ENCODE measurements at places on chromosomes 2 and 18.

- DNase-seq = no peak
These were observed 215.9 kb upstream of the FBXO11 start for GRCh38 chr2:48122166-48122565.

GRCh38 chr2:225083276-225083675 is 41.0 kb upstream of the DOCK10 start:
- DNase-seq = no peak

- no peak for DNase-seq
These were observed 38.9 kb upstream of the TRIM43 start for GRCh38 chr2:95552911-95553310.

DNA sequence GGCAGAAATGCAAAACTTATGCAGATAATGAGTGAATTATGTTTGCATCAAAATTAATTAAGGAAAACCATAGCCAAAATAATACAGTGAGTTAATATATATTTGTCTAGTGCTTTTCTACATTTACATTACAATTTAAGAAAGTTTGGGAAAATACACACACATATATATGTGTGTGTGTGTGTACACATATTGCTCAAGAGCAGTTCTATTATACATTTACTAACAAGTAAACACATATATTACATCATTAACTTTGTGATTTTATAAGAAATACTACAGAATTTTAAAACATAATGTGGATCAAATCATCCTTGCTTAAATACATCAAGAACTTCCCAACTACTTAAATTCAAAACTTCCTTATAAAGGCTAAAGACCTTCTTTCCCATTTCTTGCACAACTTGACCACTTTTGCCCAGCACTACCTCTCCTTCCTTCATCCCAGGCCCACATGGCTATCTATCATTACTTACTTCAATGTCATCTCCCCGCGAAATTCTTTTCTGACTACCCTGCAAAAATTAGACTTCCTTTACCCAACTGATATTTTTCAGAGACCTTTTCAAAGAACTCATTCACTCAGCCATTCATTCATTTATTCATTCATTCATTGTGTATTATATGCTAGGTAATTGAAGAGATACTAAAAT is 68.4 kb downstream of the COL5A2 start:
- no peak for DNase-seq

GRCh38 chr2:121080013-121080772 is 204.8 kb downstream of the TFCP2L1 start:
- DNase-seq = no peak

DNA sequence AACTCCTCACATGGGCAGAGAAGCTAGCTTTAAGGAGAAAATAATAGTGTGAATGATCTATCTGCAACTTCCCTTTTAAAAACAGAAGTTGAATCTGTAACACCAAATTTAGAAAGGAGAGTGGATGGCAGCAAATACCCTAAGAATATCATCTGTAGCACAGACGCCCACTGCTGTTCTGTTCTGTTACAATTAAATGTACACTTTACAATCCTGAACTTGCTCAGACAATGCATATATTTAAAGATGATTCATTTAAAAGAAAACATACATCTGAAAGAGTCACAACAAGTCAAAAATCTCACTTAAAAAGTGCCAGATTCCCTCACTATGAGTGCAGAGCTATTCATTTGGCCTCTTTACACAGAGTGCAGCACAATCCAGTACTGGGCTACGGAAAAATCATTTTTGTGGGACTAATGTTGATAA is 8.0 kb upstream of the SERTAD2 start:
- DNase-seq = no peak

GRCh38 chr18:77108821-77109647 is 23.5 kb downstream of the MBP start:
- no peak for DNase-seq

- DNase-seq = no peak
These were observed 64.2 kb downstream of the FARSB start for GRCh38 chr2:222591661-222592060.

DNA sequence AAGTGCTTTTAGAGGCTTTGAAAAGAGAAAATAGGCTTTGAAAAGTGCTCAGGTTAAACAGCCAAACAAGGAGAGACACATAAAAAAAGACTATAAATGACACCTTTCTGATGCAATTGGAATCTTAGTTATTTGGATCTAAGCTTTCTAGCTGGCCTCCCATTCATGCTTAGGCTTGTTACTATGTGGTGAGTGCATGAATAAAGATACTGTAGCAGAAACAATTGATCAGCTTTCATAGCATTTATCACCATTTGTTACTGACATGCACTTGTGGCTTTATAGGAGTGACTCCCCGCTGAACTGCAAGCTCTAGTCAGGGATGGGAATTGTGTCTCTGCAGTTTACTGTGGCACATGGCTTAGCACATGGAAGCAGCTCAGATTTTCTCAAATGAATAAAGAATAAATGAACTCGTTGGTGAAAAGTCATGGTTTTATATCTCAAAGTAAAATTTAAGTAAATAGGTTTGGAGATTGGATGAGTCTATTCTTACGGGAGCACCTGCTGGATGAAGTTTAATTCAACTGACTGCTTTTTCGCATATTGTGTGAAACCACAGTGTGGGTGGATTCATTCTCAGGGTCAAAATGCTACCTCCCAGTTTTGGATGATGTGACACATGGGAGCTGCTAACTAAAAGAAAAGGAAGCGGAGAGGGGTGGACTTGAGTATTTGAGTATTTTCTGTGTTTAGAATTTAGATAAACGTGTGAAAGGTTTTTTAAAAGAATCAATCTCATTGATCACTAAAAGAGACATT is 91.1 kb upstream of the NOL4 start:
- DNase-seq = no peak

- DNase-seq = no peak
These were observed 364.0 kb downstream of the LPIN1 start for GRCh38 chr2:12110481-12110880.

- DNase-seq = no peak
These were observed 60.4 kb upstream of the GAREM1 start for GRCh38 chr18:32530947-32531651.

GRCh38 chr18:40019797-40020392 is 1935.1 kb upstream of the PIK3C3 start:
- no peak for DNase-seq

GRCh38 chr2:121128741-121129659 is 156.0 kb downstream of the TFCP2L1 start:
- no peak for DNase-seq

GRCh38 chr2:55965276-55965675 is 41.7 kb upstream of the EFEMP1 start:
- DNase-seq = no peak

GRCh38 chr2:65231892-65232477 is 4.4 kb downstream of the ACTR2 start:
- no peak for DNase-seq

DNA sequence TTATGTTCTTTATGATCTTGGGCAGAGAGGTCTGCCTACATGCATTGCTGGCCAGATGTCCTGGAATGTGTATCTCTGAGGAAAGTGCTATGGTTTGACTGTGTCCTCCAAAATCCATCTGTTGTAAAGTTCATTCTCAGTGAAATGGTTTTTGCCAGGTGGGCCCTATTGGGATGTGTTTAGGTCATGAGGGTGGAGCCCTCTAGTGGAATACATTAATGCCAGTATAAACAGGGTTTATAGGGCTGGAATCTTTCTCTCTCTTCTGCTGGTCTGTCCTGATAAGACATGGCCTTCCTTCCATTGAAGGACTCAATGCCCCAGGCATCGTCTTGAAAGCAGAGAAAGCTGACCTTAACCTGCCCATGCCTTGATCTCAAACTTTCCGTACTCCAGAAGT is 258.5 kb downstream of the RPIA start:
- no peak for DNase-seq

- no peak for DNase-seq
These were observed 22.3 kb upstream of the DUSP2 start for GRCh38 chr2:96167407-96168013.

- no peak for DNase-seq
These were observed 127.1 kb downstream of the RBMS1 start for GRCh38 chr2:160366474-160366873.

- DNase-seq = no peak
These were observed 216.1 kb downstream of the ZNF804A start for GRCh38 chr2:184814421-184814820.

DNA sequence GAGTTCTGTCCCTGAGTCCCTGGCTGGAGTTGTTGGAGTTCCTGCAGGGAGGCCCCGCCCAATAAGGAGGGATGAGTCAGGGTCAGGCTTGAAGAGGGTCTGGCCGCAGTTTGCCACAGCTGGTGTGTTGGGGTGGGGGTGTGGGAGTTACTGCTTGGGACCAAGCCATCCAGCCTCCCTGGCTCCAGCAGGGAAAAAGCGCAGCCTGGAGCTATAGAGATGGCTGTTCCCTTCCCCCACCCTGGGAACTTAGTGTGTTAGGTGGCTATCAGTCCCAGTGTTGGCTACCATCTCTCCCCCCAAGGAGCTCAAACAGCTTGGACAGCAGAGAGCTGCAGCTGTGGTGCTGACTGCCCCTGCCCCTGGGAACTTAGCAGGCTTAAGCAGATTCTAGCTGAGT is 13.2 kb upstream of the TANK start:
- DNase-seq = no peak

DNA sequence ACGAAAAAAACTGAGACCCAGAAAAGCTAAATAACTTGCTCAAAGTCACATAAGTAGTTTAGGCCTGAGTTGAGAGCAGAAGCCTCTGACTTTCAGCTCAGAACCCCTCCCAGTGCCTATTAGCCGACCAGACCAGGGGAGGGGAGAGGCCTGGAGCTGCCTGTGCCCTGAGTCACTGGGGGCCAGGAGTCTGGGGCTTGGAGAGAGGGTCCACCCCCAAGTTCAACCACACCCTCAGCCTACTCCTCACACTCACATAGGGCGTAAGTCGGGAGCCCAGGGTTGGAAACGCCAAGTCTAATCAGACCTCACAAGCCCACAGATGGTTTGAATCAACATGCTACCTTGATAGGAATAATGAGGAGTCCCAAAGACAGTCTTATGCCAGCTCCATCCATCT is 12.6 kb upstream of the PKDCC start:
- no peak for DNase-seq

GRCh38 chr2:26945991-26946750 is 24.3 kb upstream of the MAPRE3 start:
- DNase-seq = no peak

DNA sequence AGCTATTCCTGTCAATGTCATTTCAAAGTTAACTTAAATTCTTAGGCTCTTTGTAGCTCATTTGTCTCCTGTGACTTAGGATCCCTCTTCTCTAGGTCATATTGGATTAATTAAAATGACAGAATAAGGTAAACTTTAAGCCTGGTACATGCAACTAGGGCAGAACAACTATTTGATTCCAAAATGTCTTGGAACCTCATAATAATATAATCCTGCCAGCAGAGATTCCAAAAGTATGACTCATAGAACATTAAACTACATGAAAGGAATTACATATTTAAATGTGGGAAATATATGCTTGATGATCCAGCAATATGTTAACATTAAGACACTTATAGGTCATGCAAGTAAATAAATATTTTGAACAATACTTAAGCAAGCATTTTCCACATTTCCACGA is 63.3 kb downstream of the COL3A1 start:
- no peak for DNase-seq

DNA sequence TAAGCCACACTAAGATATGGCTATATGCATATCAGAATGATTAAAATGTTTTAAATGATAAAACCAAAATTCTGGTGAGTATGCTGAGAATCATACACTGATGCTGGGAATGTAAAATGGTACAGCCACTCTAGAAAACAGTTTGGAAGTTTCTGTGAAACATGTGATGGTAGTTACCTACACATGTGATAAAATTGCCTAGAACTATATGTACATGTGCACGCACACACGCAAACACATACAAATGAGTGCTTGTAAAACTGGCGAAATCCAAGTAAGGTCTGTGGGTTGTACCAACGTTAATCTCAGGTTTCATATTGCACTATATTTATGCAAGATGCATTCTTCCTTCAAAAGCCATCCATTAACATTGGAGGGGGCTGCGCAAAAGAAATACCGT is 195.0 kb upstream of the RAB6C start:
- DNase-seq = no peak

- no peak for DNase-seq
These were observed 173.7 kb upstream of the ATP5MC3 start for GRCh38 chr2:175355246-175355645.

DNA sequence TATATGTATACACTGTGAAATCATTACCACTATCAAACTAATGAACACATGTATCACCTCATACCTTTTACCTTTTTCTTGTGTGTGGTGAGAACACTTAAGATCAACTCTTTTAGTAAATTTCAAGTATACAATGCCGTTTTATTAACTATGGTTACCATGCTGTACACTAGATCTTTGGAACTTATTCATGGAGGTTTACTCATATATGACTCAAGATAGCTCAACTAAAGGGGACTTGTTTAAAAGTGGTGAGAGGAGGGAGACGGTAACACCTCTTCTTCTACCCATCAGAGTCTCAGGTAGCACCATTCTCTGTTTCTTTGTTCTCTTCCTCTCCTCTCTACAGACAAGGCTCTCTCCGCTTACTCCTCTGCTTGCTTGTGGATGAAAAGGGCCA is 36.1 kb upstream of the TMEM178A start:
- DNase-seq = no peak

DNA sequence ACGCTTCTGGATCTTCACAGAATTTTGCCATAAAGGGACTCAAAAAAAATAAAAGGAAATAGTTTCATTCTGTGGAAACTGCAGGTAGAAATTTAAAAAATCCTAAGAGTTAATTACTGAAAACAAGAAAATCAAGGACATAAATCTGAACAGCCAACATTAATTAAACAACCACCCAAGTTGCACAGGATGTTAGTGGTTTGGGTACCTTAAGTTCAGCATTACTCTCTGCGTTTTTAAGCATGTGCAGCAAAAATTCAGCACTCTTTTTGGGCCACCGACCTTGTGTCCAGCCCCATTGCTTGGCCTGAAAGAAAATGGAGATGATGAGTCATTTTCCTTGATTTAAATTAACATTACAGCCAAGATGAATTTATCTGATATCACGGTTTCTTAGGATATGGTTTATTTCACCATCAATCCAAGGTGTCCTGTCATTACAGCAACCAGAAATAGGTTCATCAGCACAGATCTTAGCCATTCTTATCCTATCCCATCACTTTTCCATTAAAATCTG is 3.3 kb upstream of the C18orf32 start:
- DNase-seq = no peak

DNA sequence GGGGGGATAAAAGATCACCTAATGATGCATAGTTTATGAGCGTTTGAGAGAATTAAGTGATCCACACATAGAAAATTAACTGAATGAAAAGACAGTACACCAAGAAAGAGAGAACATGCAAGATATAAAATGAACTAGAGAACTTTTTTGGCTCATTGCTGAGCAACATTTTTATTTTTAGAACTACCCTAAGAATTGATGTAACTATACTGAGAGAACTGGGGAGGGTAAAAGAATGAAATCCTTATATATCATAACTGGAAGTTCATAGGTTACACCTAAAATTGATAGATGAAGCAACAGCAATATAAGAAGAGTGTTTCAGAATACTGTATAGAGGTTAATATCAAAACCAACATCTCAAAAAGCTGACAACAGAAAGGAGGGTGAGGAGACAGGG is 55.6 kb downstream of the USP34 start:
- no peak for DNase-seq

DNA sequence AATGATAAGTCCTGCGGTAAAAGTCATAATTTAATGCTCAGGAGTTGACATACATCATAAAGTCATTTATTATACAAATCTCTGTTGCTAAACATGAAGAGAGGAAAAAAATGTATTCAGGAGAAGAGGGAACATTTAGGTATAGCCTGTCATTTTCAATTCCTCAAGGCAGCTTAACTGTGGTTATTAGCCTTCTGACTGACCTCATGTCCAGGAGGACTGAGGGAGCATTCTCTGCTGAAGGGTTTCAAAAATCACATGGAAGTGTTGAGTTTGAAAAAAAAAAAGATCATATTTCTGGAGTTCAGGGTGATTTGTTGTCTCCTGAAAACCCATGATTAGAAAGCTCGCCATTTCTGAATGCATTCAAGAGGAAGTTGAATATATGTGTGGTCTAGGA is 1371.1 kb upstream of the LRRTM1 start:
- no peak for DNase-seq

All from activated T-helper 9 cell treated with anti-CD3 and anti-CD28 coated beads, Interleukin-2, amount 50 U/mL, for 16 hours (primary cell).